T-helper 9 cell (primary cell): ENCODE measurements at places on chromosomes 16 and 17.

DNA sequence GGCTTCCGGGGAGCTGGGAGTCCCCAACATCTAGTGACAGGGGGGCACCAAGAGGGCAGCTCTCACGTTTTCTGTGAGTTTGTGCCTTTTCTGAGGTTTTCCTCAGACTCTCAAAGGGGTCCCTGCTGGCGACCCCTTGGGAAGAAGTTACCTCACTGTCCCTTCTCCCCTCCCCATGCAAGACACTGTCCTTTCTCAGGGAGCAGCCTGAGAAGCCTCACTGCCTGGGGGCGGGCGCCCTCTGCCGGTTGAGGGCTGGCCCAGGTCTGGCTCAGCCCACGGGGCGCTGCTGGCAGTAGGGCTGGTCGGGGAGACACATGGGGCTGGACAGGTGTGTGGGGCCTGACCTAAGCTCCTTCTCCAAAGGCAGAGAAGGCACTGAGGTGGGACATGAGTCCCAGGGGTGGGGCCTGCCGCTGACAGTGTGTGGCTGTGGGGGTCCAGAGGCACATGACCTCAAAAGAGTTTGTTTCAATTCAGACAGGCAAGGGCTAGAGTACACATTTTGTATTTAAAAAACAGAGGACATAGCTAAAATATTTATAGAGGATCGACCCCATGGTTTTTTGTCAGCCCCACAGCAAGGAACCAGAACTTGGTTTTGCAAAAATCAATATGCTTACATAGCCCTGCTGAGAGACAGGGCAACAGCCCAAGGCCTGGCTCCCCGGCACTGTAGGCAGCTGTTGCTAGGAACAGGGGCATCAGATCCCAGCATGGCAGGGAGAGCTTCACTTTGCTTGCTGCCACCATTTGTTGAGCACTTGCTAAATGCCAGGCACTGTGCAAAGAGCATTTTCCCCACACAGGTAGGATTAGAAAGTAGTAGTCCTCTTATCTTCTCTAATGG, 18.5 kb upstream of the ALDH3A1 start:
- peak; percentile 76 for DNase-seq

DNA sequence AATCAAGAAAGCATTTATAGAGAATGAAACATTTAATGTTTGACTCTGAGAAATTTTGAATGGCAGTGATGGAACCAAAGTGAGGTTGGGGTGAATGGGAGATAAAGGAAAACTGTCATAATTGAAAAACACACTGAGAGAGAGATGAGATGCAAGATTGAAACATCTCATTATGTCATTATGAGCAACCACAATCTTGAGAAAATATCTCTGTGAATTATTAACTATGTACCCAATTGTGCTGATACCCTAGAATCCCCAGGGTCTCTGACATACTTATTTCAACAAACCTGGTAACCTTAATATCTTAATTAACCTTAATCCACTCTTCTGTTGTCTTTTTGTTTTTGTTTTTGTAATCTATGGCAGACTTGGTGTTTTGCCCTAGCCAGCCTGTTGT, 143.5 kb upstream of the HLF start:
- DNase-seq, result no peak

GRCh38 chr17:17537311-17538099, 41.3 kb upstream of the RASD1 start:
- no peak for DNase-seq

GRCh38 chr16:12228602-12229499, 252.3 kb downstream of the SNX29 start:
- no peak for DNase-seq

GRCh38 chr17:41939693-41940090, 9.3 kb downstream of the ODAD4 start:
- DNase-seq, result no peak

DNA sequence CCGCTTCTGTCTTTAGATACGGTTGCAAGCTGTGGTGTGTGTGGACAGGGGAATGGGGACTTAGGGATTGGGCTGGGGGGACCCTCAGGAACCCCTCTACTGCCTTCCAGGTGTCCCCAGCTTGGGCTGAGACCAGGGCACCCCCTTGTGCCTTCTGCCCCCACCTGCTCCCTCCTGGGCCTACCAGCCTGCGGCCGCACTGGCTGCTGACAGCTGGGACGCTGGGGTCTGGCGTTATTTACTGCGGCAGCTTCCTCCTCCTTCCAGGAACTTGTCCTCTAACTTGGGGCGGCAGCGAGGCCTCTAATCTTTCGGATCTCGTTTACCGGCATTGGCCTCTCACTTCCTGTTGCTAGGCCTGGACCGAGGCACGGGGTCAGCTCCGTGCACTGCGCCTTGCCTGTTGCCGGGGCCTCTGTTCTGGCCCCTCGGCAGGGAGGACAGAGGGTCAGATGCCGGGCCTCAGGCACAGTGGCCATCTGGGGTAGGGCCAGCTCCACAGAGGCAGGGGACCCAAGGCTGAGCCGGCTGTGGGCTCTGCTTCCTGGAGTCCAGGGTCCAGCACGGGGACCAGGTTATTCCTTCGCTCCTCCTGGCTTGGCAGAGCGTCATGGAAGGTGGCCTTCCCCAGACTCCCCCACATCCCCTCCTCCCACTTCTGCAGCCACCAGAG, 31.8 kb downstream of the TMEM235 start:
- no peak for DNase-seq

GRCh38 chr17:66612993-66613392, 221.9 kb upstream of the CACNG5 start:
- no peak for DNase-seq

GRCh38 chr17:2049333-2050299, 5.3 kb upstream of the HIC1 start:
- DNase-seq, result peak; percentile 88

- DNase-seq, result no peak
Observed at GRCh38 chr17:8753976-8754440, 4.3 kb downstream of the SPDYE4 start.

GRCh38 chr17:80727409-80727755, 182.7 kb downstream of the RPTOR start:
- no peak for DNase-seq

DNA sequence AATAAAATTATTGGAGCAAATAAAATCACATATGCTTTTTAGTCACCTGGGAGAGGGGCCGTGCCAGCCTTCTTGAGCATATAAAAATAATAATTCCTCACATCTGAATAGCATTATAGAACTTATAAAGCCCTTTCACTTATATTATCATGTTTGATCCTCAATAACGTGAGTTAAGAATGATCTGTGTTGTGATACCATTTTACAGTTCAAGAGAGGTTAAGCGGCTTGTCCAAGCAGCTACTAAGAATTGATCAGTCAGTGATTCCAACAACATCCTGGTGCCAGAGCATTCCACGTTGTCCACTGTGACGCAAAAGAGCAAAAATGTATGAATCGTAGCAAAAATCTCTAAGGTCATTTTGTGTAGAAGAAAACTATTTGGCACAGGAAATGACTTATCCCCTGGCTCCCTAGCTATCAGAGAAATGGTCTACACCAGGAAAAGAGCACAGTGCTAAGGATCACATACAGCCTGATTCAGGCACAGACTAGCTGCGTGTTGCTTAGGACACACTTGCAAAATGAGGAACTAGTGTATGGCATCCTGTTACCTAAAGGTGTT, 33.0 kb downstream of the ANKFN1 start:
- DNase-seq, result no peak

- DNase-seq, result no peak
Observed at GRCh38 chr17:17892009-17892408, 55.2 kb upstream of the SREBF1 start.

- DNase-seq, result peak; percentile 88
Observed at GRCh38 chr16:48385253-48386150, at the start of gene SIAH1. Gene SIAH1, minus strand, starts transcription at chr16:48385413. Its CDS starts 22,985 bp downstream, at chr16:48362428.

- no peak for DNase-seq
Observed at GRCh38 chr17:11511696-11512095, 86.6 kb upstream of the DNAH9 start.

- no peak for DNase-seq
Observed at GRCh38 chr16:53087101-53087500, 32.3 kb downstream of the CHD9 start.

- no peak for DNase-seq
Observed at GRCh38 chr16:75256696-75257343, 5.4 kb upstream of the BCAR1 start.

GRCh38 chr17:59097876-59098275, 8.8 kb downstream of the TRIM37 start:
- DNase-seq, result no peak
